ENCODE measurements at places on chromosomes 11 and 22. TPM values are rescaled to one million over a fixed set of nuclear protein-coding genes. Genes with fewer than 3 reads are reported as not detected.

Gene MRE11
- total RNA-seq = 11.9 TPM

Gene TMEM121B
- 1.00 TPM for total RNA-seq

Gene SAA1
- total RNA-seq = 3.6 TPM

Gene MYOD1
- not detected for total RNA-seq

Gene CADM1
- total RNA-seq = 28.1 TPM

Gene C11orf97
- total RNA-seq = not detected

All from pancreas (tissue), 10 donors.